Stimulated activated CD8-positive, alpha-beta memory T cell treated with anti-CD3 and anti-CD28 coated beads, Interleukin-4, amount 100 ng/mL, for 24 hours (primary cell): ENCODE measurements at places on chromosomes 3 and 15.

DNA sequence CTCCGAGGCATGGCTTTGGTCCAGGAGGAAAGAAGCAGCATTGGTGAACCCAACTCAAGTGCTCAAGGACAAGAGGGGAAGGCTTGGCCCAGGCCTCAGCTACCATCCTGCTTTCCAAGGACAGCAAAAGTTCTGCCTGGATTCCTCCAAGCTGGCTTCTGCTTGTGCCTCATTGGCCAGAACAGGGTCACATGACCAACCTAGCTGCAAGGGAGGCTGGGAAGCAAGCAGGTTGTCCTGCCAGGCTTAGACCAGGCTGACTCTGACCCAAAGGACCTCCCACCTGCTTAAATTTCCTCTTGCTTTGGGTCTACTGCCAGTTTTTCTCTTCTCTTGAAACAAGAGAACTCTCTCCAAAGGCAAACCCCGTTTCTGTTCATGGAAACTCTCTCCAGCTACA lies 70.7 kb downstream of the RPN1 start:
- DNase-seq: no peak

- DNase-seq: no peak
Measured at GRCh38 chr3:68631850-68632545, 300.3 kb downstream of the TAFA4 start.

DNA sequence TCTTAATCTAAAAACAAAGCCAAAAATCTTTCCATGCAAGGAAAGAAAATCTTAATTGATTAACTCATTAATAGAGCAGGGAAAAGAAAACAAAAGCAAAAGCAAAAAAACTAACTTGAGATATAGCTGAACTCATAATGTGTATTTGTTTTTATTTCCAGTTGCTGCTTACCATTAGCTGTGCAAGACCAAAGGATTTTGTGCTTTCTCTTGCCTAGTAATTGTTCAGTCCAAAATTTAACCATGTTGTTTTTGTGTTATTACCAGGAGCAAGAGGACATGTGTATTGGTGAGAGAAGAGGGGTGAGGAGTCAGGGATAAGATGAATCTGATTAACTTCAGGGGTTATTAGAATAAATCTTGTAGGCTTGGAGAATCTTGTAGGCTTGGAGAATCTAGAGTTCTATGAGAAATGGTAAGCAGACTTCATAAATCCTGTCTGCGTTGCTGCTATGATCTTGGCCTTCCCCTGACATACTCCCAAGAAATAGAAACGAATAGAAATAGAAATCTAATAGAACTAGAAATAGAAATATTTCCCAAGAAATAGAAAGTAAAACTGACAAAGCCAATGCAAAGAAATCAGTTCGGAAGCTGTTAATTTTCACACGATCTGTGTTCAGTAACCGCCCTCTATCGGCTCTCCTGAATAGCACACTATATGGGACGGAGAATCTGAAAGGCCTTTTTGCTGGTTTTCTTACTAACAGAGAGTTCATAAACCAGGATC lies 72.6 kb upstream of the TNFSF10 start:
- no peak for DNase-seq

GRCh38 chr3:44960387-44961026 lies 15.5 kb downstream of the ZDHHC3 start:
- DNase-seq: no peak

DNA sequence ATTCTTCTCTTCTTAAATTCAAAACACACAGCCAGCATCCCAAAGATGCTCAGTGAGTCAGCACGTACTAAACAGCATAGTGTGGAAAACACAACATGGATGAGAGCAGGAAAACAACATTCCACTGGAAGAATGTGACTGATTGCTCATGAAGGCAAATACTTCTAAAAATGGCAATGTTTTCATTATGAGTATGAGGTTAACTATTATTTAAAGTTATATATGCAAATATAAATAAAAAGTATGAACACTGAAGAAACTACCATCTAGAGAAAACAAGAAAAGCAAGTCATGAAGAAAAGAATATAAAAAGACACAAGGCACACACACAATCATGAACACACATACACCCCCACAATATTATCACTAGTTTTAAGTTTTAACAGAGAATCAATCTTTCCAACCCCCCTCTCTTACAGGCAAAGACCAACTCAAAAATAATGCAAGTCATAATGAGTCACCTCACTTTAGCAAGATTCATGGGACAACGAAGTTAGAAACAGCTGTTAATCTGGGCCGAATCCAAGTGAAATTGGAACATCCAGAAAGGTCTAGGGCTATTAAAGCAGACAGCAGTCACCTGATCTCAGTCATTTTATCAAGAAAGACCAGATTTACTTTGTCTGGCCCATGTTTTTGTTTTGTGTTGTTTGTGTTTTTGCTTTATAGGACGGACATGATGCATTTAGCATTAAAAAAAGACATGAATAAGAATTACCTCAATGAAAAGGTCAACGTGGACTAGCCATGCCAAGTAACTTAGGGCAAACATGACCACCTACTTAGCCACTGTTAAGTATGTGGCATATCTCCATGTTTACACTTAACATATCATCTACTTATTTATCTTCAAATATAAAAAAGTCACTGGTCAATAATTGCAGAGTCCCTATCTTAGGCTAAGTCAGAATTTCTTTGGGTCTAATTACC lies 18.1 kb downstream of the GBE1 start:
- no peak for DNase-seq

- DNase-seq: no peak
Measured at GRCh38 chr3:191290311-191291025, 38.7 kb upstream of the CCDC50 start.

- DNase-seq: peak; percentile 10
Measured at GRCh38 chr15:82849556-82850512, 40.4 kb downstream of the WHAMM start.

- DNase-seq: no peak
Measured at GRCh38 chr15:78418686-78419085, 19.3 kb upstream of the IREB2 start.

DNA sequence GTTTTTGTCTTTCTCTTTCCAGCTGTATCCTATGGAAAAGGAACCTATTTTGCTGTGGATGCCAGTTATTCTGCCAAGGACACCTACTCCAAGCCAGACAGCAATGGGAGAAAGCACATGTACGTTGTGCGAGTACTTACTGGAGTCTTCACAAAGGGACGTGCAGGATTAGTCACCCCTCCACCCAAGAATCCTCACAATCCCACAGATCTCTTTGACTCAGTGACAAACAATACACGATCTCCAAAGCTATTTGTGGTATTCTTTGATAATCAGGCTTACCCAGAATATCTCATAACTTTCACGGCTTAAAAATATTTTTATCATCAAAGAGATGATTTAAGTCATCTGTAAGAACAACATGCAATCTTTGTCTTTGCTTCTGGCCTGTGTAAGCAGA lies 44.9 kb upstream of the PARP14 start:
- DNase-seq: no peak

DNA sequence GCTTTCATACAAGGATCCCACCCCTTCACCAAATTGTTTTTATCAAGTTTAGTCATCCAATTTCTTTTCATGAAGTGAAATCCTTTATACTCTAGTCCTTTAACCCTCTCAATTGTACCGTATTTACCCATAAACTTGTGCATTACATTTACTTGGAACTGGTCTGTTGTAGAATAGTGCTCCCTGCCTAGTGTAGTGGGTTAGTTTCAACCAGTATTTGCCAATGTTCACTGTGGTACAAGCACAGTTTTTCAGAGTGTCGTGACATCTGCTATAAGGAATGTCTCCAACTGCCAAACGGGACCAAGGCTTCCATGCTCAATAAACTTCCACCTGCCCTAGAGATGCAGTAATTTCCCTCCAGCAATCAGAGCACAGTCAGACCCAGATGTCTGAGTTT lies 211.9 kb downstream of the KCNAB1 start:
- no peak for DNase-seq

DNA sequence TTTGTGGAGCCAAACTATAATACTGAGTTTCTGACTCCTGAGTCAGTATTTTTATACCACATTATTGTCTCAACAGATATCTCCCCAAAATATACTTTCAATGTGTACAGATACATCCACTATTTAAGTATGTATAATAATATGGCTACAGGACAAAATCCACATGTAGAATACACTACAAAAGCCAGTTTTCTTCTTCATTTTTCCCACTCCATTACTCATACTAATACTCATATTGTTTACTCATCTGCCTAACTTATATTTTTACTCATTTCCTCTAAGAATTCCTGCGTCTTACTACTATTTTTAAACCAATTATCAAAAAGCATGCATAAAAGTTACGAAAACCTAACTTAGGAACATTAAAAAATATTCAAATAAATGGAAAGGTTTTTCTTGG lies 440.8 kb downstream of the ZNF385D start:
- no peak for DNase-seq

GRCh38 chr3:94561094-94561493 lies 498.2 kb downstream of the NSUN3 start:
- no peak for DNase-seq

DNA sequence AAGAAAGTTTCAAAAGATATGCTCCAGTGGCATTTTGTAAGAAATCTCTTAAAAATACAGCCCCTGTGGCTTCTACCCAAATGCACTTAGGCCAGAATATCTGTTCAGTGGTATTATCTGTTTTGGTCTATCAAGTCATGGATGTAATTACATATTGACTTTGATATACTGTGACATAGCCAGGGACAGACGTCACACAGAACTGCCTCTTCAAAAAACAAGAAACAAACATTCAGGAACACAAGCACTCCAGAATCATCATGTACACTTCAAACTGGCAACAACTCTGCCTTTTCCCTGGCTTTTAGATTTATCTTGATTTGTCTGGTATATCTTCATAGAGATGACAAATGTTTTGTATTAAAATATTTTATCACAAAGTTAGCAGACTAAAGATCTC lies 240.3 kb downstream of the IL5RA start:
- no peak for DNase-seq

- DNase-seq: peak; percentile 54
Measured at GRCh38 chr15:74768771-74769342, 13.0 kb upstream of the CSK start.

GRCh38 chr15:80395616-80396015 lies 8.6 kb upstream of the ARNT2 start:
- no peak for DNase-seq

GRCh38 chr15:50190166-50190570 lies 8.2 kb downstream of the SLC27A2 start:
- DNase-seq: no peak

DNA sequence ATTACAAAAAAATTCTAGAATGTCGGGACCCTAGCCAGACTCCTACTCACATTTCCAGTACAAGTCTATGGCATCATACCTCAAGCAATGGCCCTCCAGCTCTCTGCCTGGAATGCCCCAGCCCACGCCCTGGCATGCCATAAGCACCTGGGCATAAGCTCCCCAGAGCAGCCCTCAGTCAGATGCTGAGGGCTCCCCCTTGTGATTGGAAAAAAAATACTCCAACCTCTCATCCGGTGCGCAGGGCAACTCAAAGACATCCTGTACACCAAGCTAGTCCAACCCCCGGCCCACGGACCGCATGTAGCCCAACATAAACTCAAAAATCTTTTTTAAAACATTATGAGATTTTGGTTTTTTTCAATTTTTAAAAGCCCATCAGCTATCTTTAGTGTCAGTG lies 115.4 kb downstream of the NEK10 start:
- DNase-seq: no peak

DNA sequence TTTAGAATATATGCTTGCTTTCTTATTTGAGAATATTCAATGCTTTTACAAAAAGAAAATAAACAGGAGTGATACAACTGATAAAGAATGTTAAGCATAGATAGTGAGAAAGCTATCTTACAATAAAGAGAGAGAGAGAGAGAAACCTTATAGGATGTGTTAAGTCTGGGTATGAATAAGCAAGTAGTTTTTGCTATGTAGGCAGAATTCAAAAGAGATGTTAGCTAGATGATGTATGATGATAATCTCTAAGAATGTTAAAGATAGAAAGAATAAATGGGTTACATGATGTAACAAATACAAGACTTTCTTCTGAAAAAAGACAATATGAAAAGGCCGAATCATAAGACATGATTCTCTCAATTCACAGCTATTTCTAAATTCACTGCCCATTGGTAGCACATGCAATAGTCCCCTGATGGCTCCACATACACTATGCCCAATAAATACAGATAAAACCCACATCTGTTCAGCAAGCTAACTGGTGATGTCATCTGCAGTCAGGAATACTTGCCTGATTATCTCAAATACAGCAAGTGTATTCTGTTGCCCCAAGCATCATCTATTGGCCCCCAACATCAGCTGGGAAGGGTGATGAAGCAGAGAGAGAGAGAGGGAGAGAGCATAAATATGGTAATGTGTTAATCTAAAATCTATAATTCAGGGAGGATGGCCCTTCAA lies 169.2 kb upstream of the LYSMD4 start:
- no peak for DNase-seq

DNA sequence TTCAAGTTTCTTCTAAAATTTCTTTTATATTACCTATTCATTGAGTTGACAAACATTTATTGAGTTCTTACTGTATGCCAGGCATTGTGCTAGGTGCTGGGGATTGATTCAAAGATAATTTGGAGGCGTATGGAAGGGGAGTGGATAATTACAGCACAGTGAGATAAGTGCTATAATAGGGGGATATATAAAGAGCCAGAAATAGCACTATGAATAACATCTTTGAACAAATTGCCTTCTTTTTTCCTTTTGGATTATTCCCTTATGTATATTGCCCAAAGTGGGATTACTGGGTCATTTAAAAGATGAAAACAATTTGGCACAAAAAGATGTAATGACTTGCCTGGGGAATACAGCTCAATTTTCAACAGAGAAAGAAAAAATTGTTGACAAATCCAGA lies 64.6 kb downstream of the LPP start:
- no peak for DNase-seq

DNA sequence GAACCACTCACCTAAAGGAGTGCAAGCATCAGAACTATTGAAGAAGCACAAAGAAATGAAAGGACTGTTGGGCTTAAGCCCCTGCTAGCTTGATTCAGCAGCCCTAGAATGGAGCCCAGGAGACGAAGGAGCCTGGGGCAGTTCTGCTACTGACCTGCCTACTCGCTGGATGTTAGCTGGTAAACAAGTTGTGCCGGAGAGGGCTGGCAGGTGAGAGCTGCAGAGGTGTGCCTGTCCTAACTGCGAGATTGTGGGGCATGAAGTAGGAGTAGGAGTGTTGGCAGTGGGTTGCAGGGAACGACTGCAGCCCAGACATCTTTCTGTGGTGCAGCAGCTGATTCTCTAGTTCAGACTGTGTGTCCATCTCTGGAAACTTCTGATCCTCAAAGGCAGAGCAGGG lies 75.2 kb upstream of the GSK3B start:
- DNase-seq: no peak

DNA sequence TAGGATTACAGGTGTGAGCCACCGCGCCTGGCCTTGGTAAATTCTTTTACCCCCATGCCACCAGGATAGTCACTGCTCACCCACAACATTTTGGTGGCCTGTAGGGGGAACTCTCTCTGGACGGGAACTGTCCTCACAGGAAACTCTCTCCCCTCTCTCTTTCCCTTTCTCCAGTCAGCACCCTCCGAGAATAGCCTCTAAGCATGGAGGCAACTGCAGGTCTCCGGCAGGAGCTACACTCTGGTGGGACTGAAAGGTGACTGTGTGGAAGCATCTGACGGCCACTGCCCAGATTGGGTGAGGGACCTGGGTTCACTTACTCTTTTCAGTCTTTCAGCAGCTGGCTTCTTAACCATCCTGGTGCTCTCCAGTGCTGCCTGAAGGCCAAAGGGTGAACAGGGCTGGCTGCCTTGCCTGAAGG lies 21.3 kb downstream of the TRANK1 start:
- DNase-seq: no peak

- no peak for DNase-seq
Measured at GRCh38 chr3:69819282-69819681, 80.0 kb downstream of the MITF start.

- no peak for DNase-seq
Measured at GRCh38 chr3:133475245-133476010, 75.6 kb downstream of the BFSP2 start.
